ENCODE measurements at places on chromosomes 7 and 10.

DNA sequence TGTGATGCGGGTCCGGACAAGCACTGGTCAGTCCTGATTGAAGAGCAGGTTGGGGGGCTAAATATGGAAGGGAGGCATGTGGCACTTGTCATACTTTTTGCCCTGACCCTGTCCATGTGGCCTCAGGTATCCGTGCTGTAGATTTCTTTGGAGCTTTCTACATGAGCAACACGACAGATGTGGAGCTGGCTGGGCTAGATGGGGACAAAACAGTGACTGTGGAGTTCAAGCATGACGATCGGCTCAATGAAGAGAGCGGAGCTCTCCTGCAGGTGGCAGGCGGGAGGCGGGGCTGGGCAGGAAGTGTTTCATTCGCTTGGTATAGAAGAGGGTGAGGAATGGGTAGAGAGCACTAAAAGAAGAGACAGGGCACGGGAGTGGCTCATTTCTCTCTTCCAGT is 13.0 kb upstream of the CHCHD1 start:
- DNase-seq, result no peak

GRCh38 chr10:23886355-23886754 is 322.6 kb upstream of the KIAA1217 start:
- DNase-seq, result no peak

- no peak for DNase-seq
Measured at GRCh38 chr7:519484-520390, at the start of gene PDGFA. PDGFA (minus strand) TSS chr7:519846; CDS start chr7:519001, 845 bp downstream.

- DNase-seq, result no peak
Measured at GRCh38 chr10:100192350-100192749, 6.5 kb upstream of the ERLIN1 start.

GRCh38 chr10:28091913-28092312 is 93.0 kb upstream of the ODAD2 start:
- no peak for DNase-seq

DNA sequence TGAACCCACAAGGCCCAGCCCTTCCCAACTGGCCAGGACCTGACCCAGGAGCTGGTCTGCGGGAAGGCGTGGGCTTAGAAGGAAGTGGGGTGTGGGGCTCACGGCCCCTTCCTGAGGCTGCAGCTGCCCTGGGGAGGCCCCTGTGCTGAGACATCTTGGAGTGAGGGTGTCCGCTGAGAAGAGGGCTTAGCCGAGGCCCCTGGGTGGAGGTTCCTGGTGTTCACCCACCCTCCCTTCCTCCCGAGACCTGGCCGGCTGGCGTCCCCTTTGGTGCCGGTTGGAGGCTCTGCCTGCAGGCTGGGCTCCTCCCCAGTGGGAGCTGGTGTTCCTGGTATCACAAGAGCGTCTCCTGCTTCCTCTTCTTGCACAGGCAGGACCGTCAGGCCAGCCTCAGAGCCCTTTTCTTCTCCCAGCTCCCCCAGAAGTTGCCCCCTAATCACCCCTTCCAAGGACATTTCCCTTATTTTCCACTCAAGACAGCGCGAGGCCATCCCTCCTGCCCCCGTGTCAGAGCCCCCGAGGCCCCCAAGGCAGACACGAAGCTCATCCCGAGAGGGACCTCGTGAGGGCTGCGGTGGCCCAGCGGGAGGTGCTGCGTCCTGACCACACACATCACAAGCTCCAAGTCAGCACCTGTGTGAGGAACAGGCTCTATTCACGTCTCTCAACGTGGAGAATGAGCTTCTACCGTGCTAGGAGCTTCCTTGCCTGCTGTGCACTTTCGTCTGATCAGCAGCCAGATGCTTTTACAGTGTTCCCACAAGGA is 25.1 kb upstream of the FAM20C start:
- DNase-seq, result no peak

GRCh38 chr10:4006051-4006450 is 221.0 kb upstream of the KLF6 start:
- no peak for DNase-seq

- DNase-seq, result no peak
Measured at GRCh38 chr10:23412223-23412622, 26.7 kb upstream of the OTUD1 start.

- no peak for DNase-seq
Measured at GRCh38 chr10:38118072-38118807, 24.1 kb downstream of the ZNF37A start.

- DNase-seq, result no peak
Measured at GRCh38 chr10:25758041-25758457, 176.0 kb upstream of the MYO3A start.

DNA sequence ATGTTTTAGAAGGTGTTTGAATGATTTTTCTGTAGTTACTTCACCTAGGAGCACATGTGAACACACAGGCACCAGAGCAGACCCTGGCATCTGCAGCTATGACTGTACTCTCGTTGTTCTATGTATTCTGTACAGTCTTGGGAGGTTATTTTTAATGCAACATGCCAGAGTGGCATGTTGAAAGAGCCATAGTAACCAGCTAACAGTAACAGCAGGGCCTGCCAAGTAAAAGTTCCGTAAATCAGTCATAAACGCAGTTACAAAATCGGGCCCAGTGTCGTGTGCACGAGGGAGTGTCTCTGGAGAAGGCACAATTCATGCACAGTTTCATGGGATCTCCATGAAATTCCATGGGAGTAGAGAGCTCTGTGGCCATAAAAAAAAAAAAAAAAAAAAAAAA is 108.3 kb upstream of the CDK6 start:
- DNase-seq, result no peak

GRCh38 chr7:77467408-77467807 is 51.3 kb upstream of the GSAP start:
- no peak for DNase-seq

DNA sequence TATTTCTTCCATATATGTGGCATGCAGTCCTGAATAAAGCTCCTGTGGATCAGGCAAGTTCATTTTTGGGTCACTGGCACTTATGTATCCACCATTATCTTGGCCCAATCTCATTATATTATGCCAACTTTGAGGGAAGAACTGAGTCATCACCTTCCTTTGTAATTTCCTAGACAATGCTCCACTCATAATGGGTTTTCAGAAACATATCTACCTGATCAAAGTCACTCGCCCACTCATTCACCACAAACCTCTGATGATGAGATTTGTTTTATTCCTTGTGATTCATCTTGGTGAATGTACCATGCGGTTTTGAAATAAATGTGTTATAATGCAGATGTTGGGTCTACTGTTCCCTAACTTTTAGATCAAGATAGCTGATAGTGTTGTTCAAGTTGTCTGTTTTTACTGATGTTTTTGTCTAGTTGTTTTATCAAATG is 525.8 kb downstream of the KIF20B start:
- DNase-seq, result no peak

DNA sequence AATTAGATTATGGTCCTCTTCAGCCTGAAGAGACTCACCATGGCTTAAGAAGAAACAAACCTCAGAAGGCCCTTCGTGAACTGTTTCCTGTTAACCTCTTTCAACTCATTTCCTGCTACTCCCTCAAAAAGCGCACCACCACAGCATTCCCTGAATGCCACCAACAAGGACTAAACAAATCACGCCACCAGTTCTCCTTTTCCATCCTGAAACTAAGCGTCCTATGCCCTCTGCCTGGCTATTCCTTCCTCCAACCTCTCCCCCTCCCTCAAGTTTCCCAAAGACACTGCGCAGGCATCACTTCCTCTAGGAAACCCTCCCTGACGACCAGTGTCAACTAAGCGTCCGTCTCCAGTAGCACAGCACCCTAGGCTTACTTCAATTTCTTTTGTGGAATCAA is 12.0 kb downstream of the YWHAG start:
- DNase-seq, result no peak

- DNase-seq, result no peak
Measured at GRCh38 chr7:151086802-151087244, 548 bp downstream of the AGAP3 start.

DNA sequence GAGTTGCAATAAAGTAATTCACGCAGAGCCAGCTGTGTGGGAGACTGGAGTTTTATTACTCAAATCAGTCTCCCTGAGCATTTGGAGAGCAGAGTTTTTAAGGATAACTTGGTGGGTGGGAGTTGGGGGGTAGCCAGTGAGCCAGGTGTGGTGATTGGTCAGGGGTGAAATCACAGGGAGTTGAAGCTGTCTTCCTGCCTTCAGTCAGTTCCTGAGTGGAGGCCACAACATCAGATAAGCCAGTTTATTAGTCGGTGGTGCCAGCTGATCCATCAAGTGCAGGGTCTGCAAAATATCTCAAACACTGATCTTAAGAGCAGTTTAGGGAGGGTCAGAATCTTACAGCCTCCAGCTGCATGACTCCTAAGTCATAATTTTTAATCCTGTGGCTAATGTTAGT is 3.3 kb upstream of the CYP51A1 start:
- no peak for DNase-seq

DNA sequence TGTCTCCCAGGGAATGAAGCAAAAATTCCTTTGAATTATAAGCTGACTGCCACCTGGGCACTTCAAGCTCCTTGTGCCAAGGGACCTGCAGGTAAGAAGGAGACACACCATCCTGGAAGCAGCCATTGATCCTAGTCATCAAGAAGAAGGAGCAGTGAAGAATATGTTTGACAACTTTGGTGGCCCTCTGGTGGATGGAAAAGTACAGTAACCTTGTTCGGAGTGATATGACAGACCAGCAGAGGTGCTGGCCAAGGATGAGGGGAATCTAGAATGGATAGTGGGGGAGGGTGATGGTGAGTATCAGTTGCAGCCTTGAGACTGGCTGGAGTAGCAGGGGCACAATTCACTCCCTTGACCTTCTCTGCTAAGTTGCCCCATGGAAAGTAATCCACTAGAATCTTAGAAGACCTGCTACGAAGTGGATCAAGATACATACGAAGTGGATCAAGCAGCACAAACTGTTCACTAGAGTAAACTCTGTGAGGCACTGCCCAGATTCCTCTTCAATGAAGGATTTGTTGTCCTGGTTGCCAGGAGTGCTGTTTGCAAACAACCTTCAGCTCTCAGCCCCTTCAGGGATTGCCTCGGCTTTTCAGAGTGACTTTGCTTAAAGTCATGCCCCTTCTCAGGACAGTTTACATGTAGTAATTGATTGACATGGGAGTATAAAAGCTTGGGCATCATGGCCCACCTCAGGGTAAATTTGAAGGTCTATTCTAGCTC is 44.8 kb upstream of the ORC5 start:
- no peak for DNase-seq

DNA sequence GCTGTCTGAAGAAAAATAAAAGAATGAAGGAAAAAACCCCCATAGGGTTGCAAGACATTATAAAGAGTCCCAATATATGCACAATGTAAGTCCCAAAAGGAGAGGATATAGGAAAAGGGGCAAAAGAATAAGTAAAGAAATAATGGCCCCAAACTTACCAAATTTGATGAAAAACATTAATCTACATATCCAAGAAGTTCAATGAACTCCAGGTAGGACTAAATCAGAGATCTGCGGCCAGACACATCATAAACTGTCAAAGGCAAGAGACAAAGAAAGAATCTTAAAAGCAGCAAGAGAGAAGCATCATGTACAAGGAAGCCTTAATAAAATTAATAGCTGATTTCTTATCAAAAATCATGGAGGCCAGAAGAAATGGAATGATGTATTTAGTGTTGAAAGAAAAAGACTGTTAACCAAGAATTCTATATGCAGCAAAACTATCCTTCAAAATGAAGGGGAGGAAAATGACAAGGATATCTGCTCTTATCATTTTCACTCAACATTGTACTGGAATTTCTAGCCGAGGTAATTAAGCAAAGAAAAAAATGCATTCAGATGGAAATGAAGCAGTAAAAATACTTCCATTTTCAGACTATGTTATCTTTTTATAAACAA is 95.7 kb upstream of the GLI3 start:
- DNase-seq, result no peak

GRCh38 chr10:93397020-93397419 is 85.1 kb downstream of the MYOF start:
- DNase-seq, result no peak

DNA sequence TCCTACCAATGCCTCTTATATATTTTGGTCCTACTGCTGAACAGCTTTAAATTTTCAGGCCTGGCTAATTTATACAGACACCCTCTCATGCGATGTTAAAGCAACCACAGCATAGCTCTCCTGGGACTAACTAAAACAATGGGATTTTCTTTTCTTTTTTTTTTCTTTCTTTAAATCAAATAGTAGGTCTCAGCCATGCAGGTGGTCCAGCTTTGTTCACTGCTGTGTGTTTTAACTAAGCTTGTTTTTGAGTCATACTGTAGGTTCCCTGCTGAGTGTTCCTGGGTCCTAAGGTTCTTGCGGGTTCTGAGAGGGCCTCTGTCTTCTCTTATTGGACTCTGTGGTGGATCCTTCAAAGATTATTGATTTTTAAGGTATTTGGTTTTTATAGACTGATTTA is 113.1 kb upstream of the SORCS1 start:
- no peak for DNase-seq

GRCh38 chr7:156162451-156162850 is 350.2 kb upstream of the SHH start:
- DNase-seq, result no peak

GRCh38 chr7:43764039-43764761 is 5.7 kb downstream of the BLVRA start:
- DNase-seq, result no peak

DNA sequence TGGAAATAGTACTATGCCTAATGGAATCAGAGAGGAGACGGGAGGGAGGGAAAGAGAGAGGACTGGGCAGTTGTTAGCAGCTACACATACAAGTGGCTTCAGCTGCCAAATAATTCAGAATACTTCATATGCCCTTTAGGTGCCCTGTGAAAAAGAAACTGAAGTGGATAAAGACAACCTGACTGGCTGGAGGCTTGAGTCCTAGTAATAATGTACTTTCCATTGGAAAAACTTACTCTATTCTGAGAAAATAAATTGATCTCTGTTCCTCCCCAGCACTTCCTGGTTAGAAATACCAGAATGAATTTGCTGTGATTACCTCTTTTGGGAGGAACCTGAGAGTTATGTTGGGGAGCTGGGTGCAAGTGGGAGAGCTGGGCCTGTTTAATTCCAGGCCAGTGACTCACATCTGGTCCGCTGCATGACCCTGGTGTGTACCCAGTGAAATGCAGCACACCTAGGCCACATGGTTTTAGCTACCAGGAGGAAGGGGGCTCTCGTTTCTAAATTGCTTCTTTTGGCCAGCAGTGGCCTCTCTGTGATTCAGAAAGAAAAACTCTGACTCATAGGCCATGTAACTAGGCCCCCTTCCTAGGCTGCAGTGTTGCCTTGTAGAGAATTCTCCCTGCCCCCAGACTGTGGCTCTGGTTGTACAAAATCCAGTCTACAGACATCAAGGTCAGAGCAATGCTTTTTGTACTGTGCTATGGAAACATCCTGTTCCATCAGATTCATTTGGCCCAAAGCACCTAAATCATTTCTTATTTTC is 6.5 kb downstream of the AGFG2 start:
- DNase-seq, result peak; percentile 54

- DNase-seq, result no peak
Measured at GRCh38 chr10:3295582-3296151, 123.1 kb upstream of the PITRM1 start.

All from activated CD8-positive, alpha-beta memory T cell treated with anti-CD3 and anti-CD28 coated beads for 48 hours (primary cell).